Uterus (tissue), 4 donors: ENCODE measurements at places on chromosomes 16 and 17. TPM values are rescaled to one million over a fixed set of nuclear protein-coding genes. Genes with fewer than 3 reads are reported as not detected.

DNA sequence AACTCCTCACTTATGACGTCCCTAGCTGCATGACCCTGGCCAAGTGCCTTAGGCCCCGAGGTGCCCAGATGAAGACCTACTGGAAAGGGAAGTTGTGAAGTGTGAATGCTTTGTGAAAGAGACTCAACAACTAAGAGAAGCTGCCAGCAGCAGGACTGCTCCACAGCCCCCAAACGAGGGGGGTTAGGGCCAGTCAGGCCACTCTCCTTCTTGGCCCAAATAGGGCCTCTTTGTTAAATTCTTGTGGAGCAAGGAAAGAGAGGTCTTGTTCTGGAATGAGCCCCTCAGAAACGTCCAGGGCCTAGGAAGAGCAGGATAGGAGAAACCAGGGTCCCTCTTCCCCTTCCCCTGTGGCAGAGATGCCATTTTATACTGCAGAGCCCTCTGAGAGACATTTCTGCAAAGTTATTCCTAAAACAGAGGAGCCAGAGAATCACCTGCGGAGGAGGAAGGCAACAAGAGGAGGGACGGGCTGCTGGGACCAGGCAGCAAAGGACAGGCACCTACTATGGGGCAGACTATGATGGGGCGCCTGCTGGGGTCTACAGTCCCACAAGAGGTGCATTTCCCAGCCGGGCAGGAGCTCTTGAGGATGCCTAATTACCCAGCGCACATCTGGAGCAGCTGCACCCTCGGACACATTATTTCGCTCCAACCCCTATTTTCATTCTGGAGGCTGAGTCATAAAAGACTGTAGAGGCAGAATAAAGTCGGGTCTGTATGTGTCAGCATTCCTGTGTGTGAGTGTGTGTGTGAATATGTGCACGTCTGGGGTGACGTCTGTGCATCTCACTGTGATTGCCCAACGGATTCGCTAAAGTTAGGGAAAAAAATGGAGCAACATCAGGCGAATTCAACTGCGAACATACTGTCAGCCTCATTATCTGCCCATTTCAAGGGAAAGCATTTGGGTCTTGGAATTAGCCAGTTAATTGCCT, 11.4 kb upstream of the HOXB9 start:
- DNase-seq, result no peak

DNA sequence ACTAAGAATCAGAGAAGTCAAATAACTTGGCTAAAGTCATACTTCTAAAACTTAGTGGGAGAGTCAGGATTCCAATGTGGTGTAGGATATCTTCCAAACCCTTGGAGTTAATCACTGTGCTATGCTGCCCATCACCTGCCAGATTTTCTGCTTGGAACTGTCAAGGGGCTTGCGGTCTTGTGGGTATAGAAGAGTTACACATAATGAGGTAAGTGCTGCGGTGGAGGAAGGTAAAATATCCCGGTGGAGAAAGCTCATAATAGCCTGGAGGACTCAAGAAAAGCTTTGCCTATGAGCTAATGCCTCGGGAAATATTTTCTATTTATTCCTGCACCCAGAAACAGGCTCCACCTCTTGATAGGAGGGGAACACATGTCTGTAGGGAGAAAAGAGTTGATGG, 195.6 kb downstream of the UTP18 start:
- no peak for DNase-seq

GRCh38 chr17:77419547-77420094, 278.9 kb downstream of the SEC14L1 start:
- DNase-seq, result peak; percentile 49

- DNase-seq, result no peak
These were observed 4.3 kb upstream of the SMARCE1 start for GRCh38 chr17:40651939-40652338.

- no peak for DNase-seq
These were observed 40.5 kb downstream of the ATP2C2 start for GRCh38 chr16:84408856-84409255.

DNA sequence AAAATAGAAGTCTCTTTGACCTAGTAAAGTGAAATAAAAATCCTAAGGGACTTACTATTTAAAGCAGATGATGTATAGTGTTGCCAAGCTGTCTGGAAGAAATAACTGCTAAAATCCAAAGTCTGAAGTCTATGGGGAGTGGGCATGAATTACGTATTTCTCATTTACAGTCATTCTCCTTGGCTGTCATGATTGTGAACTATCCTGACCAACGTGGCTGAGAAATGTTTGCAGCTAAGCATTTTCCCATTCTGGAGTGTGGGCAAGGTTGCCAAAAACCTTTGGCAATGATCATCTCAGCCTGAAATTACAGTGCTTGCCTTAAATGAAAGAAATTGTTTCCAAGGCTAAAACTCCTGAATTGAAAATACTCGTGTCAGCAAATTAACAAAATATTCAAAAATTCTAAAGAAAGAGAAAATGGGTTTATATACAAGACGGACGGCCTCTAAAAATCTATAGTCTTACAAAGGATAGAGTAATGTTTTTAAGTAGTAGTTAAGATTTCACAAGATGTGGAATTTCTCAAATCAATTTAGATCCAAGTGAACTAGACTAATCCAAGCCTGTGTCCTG, 77.0 kb downstream of the CACNG1 start:
- DNase-seq, result no peak

DNA sequence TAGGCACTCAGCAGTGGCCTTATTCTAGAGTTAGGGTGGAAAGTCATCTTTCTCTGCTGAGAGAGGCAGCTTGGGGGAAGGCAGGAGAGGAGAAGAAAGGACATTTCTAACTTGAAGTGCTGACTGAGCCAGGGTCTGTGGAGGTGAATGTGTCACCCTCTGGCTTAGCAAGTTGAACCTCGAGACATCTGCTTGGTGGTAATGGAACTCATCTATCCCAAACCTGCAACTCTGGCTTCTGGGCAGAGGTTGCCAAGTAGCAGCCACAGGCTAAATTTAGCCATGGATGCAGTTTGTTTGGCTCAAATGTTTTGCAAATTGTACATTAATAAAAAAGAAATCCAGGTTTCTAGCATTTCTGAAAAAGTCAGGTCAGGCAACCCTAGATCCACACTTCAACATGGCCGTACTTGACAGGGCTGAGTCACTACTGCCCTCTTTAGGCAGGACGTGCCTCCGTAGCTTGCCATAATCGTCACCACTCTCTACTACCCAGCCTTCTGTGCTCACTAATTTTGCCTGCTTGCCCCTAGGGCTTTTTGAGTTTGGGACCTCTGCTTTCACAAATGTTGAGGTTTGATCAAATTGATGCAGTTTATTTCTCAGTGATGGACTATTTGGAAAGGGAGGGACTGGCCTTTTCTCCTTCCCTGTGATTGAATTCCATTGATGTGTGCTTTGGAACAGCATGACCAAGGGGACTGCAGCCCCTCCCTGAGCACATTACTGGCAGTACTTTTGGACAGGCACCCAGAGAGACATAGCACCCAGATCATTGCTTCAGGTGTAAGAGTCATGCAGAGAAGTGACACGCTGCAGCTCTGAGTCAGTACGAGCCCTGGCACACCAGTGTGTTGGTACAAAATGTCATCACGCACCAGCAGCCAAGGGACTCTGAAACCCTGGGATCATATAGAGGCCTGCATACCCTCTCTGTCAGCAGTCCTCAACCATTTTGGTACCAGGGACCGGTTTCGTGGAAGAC, 5.2 kb downstream of the CDH13 start:
- DNase-seq, result no peak

GRCh38 chr17:75109046-75109406, 743 bp upstream of the ARMC7 start:
- DNase-seq, result no peak

DNA sequence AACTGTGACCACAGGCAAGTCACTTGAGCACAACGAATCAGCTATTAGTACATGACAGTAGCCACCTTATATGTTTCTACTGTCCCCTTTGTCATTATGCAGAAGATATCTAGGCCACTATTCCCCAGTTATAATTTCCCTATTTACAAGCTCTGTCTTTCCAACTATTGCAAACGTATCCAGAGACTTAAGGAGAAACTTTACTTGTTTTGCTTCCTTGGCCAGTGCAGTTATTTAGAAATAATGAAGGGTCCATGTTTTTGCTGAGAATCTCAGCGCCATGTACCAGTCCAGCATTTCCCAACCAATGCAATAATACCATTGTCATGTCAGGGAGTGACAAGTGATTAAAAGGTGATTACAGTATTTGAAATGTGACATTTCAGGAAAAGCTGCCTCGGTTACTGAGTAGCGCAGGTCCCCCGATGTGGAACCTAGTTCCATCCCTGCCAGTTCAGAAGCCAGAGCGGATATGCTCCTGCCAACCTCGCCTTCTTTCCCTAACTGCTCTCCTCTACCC, 743 bp downstream of the ZNF624 start:
- DNase-seq, result no peak

- no peak for DNase-seq
These were observed 40.1 kb upstream of the CLEC19A start for GRCh38 chr16:19245326-19245925.

DNA sequence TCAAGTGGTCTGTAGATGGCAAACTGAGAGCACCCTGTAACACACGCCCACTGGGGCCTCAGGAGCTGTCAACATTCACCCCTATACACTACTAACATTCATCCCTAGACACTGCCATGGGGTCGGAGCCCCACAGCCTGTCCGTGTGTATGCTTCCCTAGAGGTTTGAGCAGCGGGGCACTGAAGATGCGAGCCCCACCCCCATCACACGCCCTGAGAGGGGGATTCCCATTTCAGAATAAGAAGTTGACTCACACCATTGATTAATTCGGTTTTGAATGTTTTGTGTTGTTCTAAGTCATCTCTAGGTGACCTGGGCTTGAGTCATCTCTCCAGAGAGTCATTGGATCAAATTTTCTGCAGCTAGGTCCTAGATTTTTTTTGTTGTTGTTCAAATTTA, 37.3 kb upstream of the MMD start:
- no peak for DNase-seq

DNA sequence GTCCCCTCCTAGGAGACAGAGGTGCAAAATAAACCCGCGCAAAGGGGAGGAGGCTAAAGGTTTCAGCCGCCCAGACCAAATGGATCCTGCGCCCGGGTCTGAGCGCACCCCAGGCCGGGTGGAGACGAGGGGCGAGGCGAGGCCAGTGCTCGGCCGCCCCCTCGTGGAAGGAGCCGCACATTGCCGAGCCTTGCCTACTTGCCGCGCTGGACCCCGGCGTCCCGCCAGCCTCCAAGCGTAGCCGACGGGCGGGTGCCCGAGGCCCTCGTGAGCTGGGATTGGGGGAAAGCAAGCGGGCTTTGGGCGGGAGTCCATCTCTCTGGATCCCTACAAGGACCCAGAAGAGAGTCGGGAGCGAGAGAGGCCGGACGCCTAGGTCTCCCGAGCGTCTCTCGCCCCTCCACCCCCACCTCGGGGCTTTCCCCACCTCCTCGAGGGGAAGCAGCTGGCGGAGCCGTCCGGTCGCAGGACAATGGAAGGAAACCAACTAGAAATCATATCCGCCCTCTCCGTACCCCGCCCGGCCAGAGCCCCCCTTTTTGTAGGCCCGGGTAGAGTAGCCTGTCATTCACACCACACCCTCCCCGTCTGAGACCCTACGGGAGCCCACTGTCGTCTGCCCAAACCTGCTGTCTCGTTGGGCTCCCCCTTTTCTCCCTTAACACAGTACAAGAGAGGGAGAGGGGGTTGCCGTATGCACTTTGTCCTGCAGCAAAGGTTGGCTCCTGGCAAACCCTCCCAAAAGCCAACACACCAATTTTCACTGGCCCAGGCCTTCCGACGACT, 664 bp upstream of the BCL6B start:
- peak; percentile 79 for DNase-seq

DNA sequence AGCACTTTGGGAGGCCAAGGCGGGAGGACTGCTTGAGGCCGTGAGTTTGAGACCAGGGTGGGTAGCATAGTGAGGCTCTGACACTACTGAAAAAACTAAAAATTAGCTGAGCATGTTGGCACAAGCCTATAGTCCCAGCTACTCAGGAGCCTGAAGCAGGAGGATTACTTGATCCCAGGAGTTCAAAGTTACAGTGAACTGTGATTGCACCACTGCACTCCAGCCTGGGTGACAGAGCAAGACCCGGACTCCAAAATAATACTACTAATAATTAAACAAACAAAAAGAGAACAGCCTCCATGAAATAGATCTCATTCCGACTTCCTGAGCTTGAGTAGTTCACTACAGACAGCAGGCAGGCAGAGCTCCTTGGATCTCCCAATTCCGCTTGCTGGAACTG, 2.7 kb upstream of the RBBP6 start:
- no peak for DNase-seq

- no peak for DNase-seq
These were observed 26.4 kb downstream of the NMT1 start for GRCh38 chr17:45087504-45087975.

DNA sequence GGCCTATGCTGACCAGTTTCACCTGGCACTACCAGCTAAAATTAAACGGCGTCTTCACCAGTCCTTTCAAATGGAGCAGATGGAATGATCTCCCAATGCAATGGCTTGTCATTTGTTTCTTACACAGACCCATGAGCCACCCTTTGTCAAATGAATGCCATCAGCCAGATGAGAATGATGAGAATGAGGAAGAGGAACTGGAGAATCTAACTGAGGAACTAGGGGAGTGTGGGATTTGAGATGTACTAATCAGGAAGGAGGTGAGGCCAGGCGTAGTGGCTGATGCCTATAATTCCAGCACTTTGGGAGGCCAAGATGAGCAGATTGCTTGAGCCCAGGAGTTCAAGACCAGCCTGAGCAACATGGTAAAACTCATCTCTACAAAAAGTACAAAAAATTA, 116.4 kb downstream of the HS3ST3A1 start:
- DNase-seq, result no peak

DNA sequence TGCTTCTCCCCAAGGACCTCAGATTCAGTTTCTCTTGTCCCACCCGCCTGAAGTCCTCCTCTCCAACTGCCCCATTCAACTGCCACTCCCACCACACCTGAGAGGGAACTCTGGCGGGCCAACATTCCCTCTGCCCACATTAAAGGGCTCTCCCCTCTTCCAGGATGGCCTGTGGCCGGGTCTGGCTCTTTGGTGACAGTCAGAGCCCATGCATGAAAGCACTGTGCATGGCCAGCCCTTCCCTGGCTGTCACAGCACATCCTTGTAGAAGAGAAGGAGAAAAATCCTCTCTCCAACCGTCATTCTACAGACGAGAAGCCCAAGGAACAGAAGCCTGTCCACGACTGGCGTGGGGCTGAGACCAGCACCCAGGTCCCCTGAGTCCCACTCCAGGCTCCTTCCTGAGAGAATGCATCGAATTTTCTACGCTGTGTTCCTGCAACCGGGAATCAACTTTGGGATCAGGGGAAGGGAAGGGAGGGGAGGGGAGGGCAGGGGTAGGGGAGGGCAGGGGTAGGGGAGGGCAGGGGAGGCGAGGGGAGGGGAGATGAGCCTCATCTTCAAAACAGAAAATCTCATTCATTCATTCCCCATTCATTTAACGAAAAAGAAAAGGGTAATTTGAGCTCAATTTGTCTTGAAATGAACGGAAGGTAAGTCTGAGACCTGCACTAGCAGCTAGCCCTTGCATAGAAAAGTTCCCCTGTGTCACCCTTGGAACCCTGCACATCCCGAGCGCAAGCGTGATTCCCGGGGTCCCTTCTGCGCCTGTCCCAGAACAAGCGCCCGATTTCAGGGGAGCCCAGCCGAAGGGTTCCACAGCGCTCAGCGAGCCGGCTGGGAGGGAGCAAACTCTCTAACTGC, at the start of gene ABCC12:
Gene ABCC12 (minus strand): TSS at position 68 of the 864 bp plus-strand sequence. CDS start 9,569 bp downstream, outside the sequence.
- no peak for DNase-seq

The MMP28 gene
- 2.9 TPM for total RNA-seq

The GHDC gene
- 26.8 TPM for total RNA-seq

The SMIM36 gene
- not detected for total RNA-seq

The ORMDL3 gene
- total RNA-seq, result 29.7 TPM

The CCL5 gene
- 3.9 TPM for total RNA-seq

The FBXO47 gene
- total RNA-seq, result not detected
